Dorsolateral prefrontal cortex (tissue), 122 donors: ENCODE measurements at places on chromosomes 6 and 20. TPM values are rescaled to one million over a fixed set of nuclear protein-coding genes. Genes with fewer than 3 reads are reported as not detected.

The OTOR gene
- total RNA-seq: not detected

The NMBR gene
- total RNA-seq: not detected

The KCNK17 gene
- total RNA-seq: 0.32 TPM

The SOBP gene
- total RNA-seq: 63.5 TPM

The GINS1 gene
- 4.8 TPM for total RNA-seq

The NSFL1C gene
- 115 TPM for total RNA-seq

The ID4 gene
- 41.4 TPM for total RNA-seq

The MYH7B gene
- 25.5 TPM for total RNA-seq

The PNLDC1 gene
- 3.7 TPM for total RNA-seq

The DEFB121 gene
- total RNA-seq: not detected

The EPB41L2 gene
- total RNA-seq: 313 TPM

The SLC17A2 gene
- not detected for total RNA-seq

The HSPA1L gene
- 6.5 TPM for total RNA-seq
